ENCODE measurements at places on chromosomes 3 and 15.

- no peak for DNase-seq
These were observed 19.1 kb downstream of the ARMC8 start for GRCh38 chr3:138206196-138206595.

DNA sequence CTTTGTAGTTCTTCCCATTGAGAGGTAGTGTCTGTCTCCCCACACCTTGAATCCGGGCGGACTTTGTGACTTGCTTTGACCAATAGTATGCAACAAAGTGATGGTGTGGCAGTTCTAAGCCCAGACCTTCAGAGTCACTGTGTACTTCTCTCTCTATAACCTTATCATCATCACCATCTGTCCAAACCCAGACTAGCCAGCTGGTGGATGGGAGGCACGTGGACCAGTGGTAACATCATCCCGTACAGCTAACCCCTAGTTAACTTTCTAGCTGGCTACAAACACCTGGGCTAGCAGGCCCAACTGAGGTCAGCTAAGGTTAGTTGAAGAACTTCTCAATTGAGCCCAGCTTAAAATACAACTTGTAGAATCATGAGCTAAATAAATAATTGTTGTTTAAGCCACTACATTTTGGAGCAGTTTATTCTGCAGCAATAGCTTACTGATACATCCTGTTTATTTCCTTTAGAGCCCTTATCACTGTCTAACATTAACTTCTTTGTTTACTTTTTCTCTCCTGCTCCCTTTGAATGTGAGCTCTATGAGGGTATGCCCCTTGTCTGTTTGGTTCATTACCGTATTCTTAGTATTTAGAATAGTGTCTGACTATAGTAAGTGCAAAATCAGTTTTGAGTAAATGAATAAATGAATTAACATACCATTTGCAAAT is 11.5 kb upstream of the CCR9 start:
- no peak for DNase-seq

GRCh38 chr15:31975830-31976229 is 54.5 kb upstream of the CHRNA7 start:
- peak; percentile 6 for DNase-seq

GRCh38 chr3:123143669-123144411 is 57.9 kb upstream of the SEC22A start:
- DNase-seq = peak; percentile 12

GRCh38 chr3:156583469-156583868 is 28.6 kb upstream of the SSR3 start:
- DNase-seq = no peak

- no peak for DNase-seq
These were observed 41.2 kb downstream of the IMPG2 start for GRCh38 chr3:101279162-101279561.
